Substantia nigra (tissue), 51 donors: ENCODE measurements at places on chromosomes 6 and 20.

DNA sequence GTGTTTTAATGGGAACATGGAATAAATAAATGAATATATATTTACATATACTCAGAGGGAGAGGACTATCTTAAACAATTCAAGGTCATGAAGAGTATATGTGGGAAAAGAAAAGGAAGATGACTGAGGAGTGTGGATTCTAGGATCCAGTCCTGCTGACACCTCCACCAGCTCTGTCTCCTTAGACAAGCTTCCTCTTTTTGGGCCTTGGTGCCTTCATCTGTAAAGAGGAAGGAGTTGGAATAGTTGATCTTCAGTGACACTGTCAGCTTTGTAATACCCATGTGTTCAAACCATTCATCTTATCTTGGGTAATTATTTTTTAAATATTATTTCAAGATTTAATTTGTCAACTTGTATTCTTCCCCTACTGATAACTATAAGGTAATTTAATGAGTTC, 338.0 kb downstream of the ADGRB3 start:
- no peak for DNase-seq

DNA sequence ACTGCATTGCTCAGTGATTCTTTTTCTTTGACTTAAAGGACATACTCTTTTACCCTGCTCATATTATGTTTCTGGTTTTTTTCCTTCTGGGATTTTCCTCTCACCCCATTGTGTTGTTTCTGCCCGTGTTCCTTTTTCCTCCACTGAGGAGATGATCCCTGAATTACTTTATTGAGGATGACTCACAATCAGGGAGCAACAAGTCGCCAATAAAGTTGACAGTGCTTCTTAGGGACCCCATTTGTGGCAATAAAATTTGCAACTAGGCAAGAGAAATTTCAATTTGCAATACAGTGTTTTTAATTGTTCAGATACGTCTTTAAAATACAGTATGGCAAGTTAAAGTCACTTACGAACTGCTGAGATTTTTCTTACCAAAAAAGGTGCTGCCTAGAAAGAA, 217.9 kb downstream of the SOX4 start:
- no peak for DNase-seq

- no peak for DNase-seq
Measured at GRCh38 chr6:1991332-1991878, 254.0 kb downstream of the GMDS start.

DNA sequence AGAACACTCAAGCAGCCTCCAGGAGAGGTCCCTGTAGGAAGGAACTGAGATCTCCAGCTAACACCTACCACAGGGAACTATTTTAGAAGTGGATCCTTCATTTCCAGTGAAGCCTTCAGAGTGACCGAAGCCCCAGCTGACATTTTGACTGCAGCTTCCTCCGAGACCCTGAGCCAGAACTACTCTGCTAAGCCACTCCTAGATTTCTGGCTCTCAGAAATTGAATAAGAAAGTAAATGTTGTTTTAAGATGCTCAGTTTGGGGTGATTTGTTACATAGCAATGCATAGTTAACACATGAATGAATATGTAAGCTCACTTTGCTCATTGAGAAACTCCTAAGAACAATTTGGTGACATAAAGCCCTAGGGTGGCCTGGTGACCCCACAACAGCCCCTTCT, 5.5 kb downstream of the TULP1 start:
- DNase-seq, result no peak

DNA sequence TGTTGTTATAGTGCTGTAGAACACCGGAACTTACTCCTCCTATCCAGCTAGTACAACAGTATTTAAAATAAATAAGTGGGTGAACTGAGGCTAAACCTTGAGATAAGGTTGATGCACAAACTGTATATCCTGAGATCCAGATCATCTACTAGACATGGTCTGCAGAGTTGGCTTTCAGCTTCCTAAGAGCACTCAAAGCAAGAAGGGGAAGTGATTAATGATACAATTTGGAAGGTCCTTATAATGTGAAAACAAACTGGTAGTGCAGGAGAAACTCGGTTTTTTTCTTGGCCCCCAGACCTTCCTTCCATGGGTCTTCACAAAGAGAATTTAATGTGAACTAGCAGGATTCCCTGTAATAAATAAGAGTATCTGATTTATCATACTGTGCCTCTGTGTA, 27.4 kb upstream of the RREB1 start:
- no peak for DNase-seq

DNA sequence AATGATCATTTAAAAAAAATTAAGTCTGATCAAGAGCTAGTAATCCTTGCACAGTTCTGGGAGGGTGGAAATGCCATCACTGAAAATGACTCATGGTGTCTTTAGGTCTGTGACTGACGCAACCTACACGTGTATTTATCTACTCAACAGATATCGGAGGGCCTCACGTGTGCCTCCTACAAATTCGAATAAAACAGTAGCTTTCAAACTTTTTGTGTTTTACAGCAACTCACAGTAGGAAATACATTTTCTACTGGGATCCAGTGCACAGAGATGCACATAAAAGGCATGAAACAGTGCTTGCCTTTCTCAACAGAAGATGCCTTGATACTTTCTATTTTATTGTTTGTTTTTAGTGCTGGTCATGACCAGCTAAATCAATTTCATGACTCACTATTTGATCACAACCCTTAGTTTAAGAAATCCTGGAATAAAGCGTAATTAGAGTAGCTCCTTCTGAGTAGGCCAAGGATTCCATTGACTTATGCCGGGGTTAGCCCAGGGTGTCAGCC, 210.0 kb upstream of the SNX9 start:
- DNase-seq, result no peak

DNA sequence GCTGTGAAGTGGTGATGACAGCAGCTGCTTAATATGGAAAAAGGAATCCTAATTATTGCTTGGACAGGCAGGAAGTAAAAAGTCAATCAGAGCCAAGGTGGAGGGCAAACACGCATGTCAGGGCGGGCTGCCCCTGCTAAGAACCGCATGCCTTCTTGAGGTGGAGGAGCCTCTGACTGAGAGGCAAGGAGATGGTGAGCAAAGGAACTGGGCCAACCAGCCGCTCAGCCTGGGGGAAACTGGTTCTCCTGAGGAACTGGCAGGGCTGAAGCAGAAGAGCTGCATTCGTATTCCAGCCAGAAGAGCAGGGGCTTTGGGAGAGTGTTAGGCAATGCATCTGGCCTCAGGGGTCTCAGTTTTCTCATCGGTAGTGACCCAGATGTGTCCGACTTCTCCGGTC, 13.1 kb upstream of the MLN start:
- no peak for DNase-seq

DNA sequence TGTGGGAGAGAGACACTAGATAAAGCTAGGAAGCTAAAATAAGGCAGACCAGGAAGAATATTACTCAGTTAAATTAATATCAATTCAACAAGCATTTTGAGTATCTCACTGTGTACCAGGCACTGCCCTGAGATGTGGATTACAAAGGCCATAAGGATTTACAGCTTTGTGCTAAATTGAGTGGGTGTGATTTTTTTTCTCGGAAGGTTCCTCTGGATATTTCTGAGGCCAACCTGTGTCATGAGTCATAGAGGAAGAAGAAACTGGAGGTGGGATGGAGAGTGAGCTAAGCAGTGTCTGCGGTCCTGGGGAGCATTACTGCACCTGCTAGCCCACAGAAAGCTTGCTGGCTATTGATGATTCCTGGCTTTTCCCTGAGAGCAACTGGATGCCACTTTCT, 135.2 kb downstream of the RFPL4B start:
- no peak for DNase-seq

- no peak for DNase-seq
Measured at GRCh38 chr6:5179917-5180316, 80.8 kb downstream of the LYRM4 start.

DNA sequence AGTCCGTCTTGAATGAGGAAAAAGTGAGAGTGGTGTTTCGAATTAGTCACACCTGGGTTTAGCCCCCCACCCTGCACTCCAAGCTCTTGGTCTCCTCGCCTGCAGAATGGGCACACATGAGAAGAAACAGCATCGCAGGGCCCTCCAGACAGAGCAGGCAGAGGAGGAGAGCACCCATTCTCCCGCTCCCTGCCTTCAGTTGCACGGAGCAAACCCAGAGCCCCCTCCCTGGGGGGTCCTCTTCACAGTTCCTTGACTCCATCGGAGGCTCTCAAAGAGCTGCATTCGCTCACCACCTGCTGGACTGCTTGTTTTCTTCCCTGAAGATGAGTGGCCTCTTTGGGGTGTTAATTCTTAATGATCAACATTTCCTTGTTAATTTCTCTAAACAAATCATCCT, 5.1 kb downstream of the CST7 start:
- no peak for DNase-seq

- DNase-seq, result no peak
Measured at GRCh38 chr6:1645466-1646185, 35.9 kb downstream of the FOXC1 start.

DNA sequence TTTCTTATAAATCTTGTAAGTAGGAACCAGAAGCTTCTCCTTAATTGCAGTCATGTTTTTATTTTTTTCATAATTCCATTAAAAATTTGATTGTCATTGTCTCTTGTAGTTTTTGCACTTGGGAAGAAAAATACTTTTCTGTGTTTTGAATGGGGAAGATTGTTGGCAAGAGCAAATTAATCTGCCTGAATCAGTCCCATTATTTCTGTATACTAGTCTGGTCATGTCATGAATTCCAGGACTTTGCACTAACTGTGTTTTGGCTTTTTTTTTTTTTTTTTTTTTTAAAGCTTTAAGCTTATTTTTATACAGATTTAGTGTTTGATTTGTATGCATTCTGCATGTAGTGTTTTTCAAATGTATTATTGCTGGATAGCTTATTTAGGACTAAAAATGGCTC, 47.6 kb downstream of the RALGAPB start:
- no peak for DNase-seq

DNA sequence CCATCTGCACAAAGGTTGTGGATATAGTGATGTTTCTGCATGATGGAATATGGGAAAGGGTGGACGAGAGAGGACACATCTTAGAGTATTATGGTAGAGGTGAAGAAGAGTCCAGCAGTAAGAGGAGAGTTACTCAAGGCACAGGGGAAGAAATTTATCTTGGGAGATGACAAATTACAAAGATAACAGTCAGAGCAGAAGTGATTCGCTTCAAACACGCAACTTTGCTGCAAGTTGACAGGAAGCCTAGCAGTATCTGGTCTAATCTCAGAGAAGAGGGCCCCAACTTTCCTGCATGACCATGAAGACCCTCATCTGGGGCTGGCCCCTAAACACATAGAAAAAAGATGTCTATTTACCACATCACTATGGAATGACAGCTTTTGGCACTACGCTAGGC, 1.2 kb upstream of the CALHM6 start:
- DNase-seq, result no peak

DNA sequence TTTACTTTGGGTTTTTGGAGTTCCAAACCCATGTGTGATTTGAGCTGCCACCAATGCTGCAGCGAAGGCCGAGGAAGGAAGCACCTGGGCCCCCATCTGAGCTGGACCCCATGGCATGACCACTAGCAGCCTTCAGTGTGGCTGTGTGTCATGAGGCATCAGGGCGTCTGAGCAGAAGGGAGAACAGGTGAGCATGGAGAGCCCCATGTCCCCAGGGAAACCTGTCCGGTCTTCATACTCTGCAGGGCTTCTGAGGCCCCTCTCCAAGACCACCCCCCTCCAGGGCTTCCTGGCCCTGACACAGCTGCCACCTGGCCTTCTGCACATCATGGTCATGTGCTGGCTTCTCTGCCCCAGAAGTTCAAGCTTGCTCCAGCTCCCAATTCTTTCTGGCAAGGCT, 169.1 kb upstream of the CST7 start:
- no peak for DNase-seq

GRCh38 chr20:23178806-23179205, 92.7 kb upstream of the CD93 start:
- no peak for DNase-seq

DNA sequence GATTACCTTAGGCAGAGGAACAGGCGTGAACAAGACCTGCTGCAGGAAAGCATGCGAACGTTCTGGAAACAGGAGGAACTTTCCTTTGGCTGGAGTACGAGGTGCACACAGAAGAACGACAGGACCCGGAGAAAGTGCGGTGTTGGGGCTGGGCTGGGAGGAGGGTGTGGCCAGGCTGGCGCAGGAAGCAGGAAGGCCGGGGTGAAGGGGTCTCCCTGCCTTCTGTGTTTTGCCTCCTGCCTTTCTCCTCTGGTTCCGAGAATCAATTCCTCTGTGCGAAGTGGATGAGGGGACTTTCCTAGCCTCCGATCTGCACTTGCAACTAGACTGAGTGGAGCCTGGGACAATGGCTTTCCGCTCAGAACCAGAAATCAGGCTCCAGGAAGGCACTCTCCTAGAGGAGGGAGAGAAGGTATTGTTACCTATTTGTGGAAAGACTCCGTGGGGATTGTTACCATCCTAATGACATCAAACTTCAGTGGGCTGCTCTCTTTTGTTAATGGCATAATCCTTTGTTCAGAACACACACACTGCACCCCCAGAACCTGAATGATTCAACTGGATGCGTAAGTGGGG, 22.9 kb upstream of the PLEKHG1 start:
- no peak for DNase-seq

GRCh38 chr6:34580707-34581560, 24.8 kb upstream of the SPDEF start:
- no peak for DNase-seq

- DNase-seq, result no peak
Measured at GRCh38 chr6:138145402-138145801, 16.3 kb upstream of the ARFGEF3 start.

GRCh38 chr6:103042336-103042735, 1648.8 kb downstream of the GRIK2 start:
- DNase-seq, result no peak

- no peak for DNase-seq
Measured at GRCh38 chr6:108897371-108897770, 49.1 kb downstream of the ARMC2 start.

DNA sequence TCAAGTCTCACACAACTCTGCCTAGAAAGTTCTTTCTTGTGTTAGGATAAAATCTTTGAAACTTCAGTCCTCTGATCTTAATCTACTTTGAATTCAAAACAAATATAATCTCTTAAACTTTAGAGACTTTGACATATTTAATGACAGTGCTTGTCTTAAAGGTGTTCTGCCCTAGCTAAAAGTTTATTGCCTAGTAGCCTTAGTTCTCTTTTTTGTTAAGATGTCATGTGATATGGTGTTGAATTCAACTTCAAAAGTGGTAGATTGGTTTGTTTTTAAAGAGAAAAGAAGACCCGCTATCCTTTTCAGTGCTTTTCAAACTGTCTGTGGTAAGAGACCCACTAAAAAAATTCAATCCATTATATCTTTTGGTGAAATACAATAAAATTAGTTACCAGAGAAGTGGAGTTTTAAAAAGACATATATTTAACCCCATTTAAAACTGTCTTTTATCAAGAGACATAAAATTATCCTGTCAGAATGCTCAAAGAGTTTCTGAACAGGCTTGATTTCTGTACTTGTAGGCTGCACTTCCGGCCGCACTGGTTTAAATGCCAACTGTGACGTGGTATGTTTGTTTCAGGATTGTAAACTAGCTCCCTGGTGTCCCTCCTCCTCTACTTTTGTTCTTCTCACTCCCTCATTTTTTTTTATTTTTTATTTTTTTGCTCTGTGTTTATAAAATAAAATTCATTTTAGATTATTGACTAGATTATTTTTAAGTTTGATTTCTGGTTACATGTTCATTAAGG, 76.5 kb downstream of the QKI start:
- no peak for DNase-seq

- DNase-seq, result no peak
Measured at GRCh38 chr6:108623995-108624394, 63.3 kb downstream of the FOXO3 start.
